ENCODE measurements at places on chromosomes 7 and 10.

- DNase-seq: peak; percentile 46
These were observed 45.9 kb upstream of the KCNIP2 start for GRCh38 chr10:101889256-101890210.

GRCh38 chr7:32222251-32222900 is 152.2 kb upstream of the PDE1C start:
- no peak for DNase-seq

GRCh38 chr7:125876431-125876830 is 946.8 kb upstream of the POT1 start:
- DNase-seq: no peak

GRCh38 chr10:54133203-54133602 is 667.8 kb downstream of the PCDH15 start:
- DNase-seq: peak; percentile 17

- DNase-seq: no peak
These were observed 21.3 kb downstream of the MLXIPL start for GRCh38 chr7:73602721-73603651.

GRCh38 chr7:114787556-114787955 is 134.3 kb upstream of the MDFIC start:
- DNase-seq: no peak

All from NCI-H2081 (cell line).